ENCODE measurements at places on chromosomes 2 and 18.

DNA sequence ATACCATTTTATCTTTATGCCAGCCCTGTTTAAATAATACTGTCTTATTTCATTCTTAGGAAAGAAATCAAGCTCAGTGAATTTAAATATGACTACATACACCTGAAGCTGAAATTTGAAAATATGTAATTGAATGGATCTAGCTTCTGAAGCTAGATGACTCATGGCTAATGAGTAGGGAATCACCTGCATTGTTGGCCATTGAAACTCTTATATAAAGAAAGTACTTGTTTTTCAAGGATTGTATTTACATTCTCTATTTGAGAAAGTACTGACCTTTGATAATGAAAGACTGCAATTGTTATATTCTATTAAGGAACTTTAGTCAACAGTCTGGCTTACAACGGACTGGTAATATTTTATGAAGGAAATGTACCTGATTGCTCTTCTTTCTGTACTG lies 346.7 kb upstream of the LRATD1 start:
- DNase-seq: no peak

GRCh38 chr2:163735685-163736432 lies at the start of gene FIGN:
Gene FIGN, minus strand, starts transcription at chr2:163736008. Its CDS starts 1,081 bp downstream, at chr2:163734927.
- DNase-seq: no peak

- peak; percentile 4 for DNase-seq
Observed at GRCh38 chr2:135744760-135745314, 3.2 kb downstream of the UBXN4 start.

DNA sequence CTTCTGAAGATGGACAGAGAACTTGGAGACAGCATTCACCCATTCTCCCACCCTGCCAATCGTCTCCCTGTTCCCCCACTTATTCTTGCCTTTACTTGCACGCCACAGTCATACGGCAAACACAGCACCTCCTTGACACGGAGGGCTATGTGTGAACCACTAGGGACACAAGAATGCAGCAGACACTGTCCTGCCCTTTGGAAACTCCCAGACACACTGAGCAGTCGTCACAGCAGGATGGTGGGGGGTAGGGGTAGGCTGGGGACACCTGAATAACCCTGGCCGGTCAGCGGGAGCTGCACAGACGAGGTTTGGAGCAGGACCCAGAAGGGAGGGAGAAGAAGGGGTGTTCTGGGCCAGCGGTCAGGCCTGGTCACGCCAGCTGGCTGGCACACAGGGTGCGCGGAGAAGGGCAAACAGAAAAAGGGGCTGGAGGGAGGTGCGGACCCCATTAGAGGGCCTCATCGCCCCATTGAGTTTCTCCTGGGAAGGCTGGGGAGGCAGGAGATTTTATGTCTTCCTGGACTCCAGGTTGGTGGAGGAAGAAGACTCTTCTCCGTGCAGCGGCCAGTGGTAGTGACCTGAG lies 40.0 kb upstream of the FOSL2 start:
- no peak for DNase-seq

DNA sequence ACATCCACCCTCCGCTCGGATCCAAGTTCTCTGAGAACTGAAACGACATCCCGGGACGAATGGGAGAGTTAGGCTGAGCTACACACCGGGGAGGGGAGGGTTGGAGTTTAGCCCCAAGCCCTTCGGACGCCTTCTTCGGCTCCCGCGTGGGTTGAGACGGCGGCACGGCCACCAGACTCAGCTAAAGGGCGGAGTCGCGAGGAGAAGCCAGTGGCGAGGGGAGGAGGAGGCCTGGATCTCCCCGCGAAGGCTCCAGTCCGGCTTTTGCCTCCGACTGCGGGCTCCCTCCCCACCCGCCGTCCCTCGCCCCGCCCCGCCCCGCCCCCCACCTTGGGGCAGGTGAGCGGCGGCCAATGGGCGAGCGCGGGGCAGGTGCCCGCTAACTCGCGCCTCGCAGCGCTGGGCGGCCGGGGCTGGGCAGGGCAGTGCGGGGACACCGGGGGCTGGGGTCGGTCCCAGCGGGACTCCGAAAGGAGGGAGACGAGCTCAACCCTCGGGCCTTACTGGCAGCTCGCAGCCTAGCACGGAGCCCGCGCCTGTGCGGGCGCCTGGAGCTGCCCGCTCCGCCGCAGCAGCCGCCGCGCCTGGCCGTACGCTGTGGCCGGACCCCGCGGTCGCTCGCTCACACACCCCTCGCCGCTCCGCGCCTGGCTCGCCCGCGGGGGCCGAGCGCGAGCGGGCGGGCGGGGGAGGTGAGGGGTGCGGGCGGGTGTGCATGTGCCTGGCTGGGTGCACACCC lies at the start of gene EMX1:
EMX1 (plus strand) TSS at position 382 of the 739 bp plus-strand sequence; CDS start at position 716, 334 bp downstream.
- no peak for DNase-seq

- DNase-seq: no peak
Observed at GRCh38 chr2:235747786-235748091, 253.9 kb downstream of the AGAP1 start.

- no peak for DNase-seq
Observed at GRCh38 chr2:202871300-202872141, at the start of gene ICA1L. Gene ICA1L, minus strand, starts transcription at chr2:202871766. Its CDS starts 42,757 bp downstream, at chr2:202829009.

- DNase-seq: no peak
Observed at GRCh38 chr18:74288730-74289129, 3.0 kb downstream of the CYB5A start.

GRCh38 chr2:128506534-128506933 lies 187.9 kb upstream of the HS6ST1 start:
- DNase-seq: no peak

- DNase-seq: no peak
Observed at GRCh38 chr2:156901373-156902031, 356.0 kb upstream of the GALNT5 start.

DNA sequence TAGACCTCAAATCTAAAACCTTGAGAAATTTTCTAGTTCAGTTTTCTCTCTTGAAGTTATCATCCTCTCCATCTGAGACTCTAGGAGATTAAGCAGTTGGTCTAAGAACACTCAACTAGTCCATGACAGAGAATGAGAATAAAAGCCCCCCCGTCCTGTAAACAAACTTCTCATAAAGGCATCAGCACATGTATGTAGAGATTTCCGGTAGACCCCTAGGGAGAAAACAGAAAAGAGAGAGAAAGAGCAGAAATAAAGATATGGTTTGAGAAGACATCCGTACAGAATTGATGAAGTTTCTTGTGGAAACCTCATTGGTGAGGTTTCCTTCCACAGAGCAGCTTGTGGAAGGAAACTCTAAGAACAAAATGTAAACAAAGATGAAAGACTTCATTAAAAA lies 3.2 kb upstream of the GPR155 start:
- no peak for DNase-seq

- DNase-seq: no peak
Observed at GRCh38 chr2:111105926-111106325, 14.8 kb upstream of the BCL2L11 start.

GRCh38 chr2:29114946-29115609 lies at the start of gene CLIP4:
Gene CLIP4, plus strand, starts transcription at chr2:29115415. Its CDS starts 5,974 bp downstream, at chr2:29121389.
- no peak for DNase-seq

GRCh38 chr2:68604077-68604476 lies 39.3 kb upstream of the PROKR1 start:
- DNase-seq: no peak

- DNase-seq: no peak
Observed at GRCh38 chr2:20451341-20451740, 4.5 kb downstream of the RHOB start.

DNA sequence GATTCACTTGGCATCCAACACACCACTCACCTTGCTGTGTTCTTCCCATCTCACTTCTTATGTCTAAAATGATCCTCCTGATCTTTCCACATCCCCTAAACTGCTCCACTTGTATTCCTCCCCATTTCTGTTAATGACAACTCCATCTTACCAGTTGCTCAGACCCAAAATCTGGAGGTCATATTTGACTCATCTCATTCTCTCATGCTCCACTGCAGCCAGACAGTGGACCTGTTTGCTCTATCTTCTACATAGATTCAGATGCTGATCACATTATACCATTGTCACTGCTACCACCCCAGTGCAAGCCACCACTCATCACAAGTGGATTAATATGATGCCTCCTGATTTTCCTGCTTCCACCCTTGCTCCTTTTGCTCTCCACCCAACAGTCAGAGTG lies 7.9 kb upstream of the NABP1 start:
- no peak for DNase-seq

- DNase-seq: no peak
Observed at GRCh38 chr18:13283746-13284145, 65.2 kb downstream of the LDLRAD4 start.

All from SIG-M5 (cell line).